ENCODE measurements at places on chromosomes 1 and 21.

GRCh38 chr1:107702946-107703571 is 261.9 kb downstream of the VAV3 start:
- DNase-seq = no peak

DNA sequence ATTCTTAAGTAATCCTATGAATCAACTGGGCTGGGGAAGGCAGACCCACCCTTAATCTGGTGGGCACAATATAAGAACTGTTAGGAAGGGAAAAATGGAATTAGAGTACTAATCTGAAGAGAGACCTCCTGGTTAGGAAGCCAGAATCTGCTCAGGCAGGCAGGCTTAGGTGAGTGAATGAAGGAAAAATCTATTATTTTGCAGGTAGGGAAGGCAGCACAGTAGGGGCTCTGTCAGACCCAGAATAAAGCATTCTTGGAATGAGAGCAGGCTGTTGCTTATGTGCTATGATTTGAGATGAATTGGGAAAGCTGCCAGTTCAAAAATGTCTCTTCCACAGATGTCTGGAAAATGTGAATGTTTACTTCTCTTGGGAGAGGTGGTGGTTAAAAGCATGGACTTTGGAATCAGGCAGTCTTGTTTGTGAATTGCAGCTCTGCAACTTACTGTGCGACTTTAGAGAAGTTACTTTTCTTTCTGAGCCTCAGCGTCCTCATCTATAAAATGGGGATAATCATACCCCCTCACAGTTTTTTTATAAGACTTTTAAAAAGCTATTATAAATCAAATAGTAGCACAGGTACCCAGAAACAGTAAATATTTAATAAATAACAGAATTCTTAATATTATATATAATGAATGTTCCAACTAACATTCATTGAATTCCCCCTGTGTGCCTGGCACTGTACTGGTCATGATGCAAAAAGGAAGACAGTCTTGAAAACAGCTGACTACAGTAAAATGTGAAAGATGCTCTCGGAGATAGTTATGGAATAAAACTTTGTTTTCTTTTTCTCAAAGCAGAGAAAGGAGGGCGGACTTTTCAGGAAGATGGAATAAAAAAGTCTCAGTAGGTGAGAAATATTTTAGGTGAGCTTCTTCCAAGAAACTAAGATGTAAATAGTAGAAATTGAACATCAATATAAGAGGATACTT is 15.3 kb upstream of the ZNF644 start:
- no peak for DNase-seq

GRCh38 chr1:212557739-212558692 is 50.5 kb upstream of the ATF3 start:
- DNase-seq = peak; percentile 52

GRCh38 chr1:12643079-12643478 is 806 bp upstream of the AADACL4 start:
- no peak for DNase-seq

DNA sequence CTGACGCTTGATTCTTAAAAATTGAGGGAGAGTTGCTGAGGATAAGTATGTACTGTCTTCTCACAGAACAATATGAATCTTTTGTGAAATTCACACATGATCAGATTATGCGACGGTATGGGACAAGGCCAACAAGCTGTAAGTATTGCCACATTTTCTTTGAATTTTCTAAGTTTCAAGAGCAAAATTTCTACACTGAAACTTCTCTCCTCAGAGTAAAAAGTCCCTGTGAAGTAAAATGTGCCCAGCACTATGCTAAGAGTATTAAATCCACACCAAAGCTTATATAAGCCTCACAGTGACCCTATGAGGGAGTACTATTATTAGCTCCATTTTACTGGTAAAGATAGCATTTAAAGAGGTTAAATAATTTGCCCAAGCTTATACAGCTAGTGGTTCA is 12.2 kb downstream of the AKIRIN1 start:
- DNase-seq = no peak

GRCh38 chr1:160724465-160725242 is 13.0 kb upstream of the CD48 start:
- no peak for DNase-seq

DNA sequence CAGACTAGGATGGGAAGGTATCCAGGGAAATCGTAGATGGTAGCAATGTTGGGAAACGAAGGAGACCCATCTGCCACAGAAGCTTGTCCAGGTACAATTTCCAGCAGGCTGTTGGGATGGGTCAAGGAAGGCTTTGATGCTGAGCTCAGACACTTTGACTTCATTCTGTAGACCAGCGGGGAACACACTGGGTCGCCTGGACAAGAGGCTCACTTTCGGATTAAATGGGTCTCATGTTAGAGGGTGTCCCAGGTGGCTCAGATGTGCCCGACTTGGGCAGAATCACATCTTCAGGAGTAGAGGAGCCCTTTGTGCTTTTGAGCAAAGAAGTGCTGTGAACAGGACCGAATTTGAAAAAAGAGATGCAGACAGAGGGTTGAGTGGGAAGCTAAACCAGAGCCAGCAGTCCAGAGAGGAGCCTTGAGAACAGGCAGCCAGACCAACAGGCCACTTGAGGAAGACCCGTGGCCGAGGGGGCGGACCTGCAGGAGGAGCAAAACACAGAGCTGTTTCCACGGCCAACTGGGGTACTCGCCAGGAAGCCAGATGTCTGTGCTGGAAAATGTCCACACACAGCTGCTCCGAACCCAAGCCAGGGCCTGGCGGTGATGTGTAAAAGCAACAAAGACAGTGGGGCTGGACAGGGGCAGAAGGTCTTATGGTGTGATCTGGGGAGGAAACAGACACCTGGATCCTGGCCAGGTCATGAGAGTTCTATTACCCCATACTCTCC is 146.9 kb downstream of the AJAP1 start:
- DNase-seq = no peak

DNA sequence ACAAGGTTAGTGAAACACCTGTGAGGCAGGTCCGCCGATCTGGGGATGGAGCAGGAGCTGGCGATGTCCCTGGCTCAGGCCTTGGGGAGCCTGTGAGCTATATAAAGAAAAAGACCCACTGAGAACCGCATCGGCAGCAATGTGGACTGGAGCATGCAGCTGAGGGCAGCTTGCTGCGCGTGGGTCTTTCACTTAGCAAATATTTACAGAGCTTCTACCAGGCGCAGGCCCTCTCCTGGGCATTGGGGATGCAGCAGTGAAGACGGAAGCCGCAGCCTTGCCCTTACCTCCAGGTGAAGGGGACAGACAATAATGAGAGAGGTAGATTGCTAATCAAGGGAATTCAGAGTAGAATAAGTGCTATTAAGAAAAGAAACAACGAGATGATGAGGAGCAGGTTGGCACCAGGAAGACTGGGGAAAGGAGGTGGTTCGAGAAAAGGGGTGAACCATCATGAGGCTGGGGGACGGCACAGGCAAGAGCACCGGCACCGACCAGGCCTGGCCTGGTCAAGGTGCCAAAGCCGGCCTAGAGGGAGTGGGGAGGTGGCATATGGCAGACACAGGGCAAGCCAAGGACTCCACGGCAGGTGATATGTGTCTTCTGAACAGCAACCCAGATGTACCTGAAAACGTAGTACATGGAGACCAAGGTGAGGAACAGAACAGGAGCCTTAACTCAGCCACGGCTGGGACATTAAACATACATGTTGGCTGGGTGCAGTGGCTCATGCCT is 60.7 kb upstream of the PAX7 start:
- DNase-seq = no peak

GRCh38 chr1:158016651-158017335 is 23.3 kb downstream of the KIRREL1 start:
- DNase-seq = peak; percentile 37

DNA sequence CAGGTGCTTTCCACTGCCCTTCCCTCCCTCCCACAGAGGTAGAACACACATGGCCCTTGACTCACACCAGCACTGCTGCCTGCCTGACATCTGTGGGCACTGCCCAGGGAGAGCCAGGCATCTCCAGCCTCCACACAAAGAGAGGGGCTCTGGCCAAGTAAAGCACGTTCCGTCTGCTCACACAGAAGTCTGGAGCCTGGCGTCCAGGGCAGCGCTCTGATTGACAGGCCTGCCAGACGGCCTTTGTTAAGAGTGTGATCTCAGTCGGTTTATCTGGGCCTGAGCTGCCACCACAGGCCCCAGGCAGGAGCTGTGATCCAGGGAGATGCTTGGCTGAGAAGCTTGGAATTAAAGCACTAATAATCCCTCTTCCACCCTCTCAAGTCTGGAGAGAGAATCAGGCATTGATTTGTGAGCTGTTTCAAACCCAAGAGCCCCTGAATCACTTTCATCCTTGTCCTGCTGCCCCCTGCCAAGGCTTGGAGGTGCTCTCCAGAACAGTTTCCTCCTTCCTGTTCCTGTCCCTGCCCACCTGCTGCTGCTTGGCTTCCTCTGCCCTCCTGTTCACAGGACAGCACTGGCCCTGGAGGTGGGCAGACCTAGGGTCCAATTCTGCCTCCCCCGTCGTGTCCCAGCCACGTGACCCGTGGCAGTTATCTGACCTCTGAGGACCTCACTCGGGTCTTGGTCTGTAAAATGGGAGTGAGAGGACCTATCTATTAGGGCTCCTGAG is 3.7 kb downstream of the DMRTB1 start:
- DNase-seq = no peak

GRCh38 chr21:36587388-36587787 is 107.5 kb upstream of the CLDN14 start:
- peak; percentile 42 for DNase-seq

- DNase-seq = no peak
These were observed 20.9 kb downstream of the UQCRHL start for GRCh38 chr1:15786581-15786980.

DNA sequence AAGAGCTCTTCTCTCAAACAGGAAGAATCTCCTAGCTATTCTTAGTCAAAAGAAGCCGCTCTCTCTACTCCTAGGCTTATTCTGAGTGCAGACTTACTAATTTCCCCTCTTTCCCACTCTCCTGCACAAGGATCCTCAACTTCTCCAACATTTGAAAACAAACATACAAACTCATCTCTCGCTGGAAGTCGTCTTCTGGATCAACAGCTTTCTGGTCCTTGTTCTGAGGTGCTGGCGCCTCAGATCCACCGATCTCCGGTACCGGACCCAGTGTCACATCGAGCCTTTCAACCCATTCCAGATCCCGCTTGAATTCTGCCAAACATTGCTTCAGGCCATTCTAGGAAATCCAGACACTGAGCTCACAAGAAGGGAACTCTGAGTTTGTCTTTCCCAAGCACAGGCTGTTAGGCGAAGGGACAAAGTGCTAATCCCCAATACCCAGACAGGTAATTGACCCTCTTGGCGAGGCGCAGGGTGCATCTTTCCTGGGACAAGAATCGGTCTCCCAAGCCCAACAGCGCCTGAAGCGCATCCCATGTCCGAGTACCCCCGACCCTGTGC is 696 bp downstream of the EBNA1BP2 start:
- DNase-seq = peak; percentile 17

- DNase-seq = peak; percentile 62
These were observed 539 bp downstream of the ANP32E start for GRCh38 chr1:150235294-150235851.

DNA sequence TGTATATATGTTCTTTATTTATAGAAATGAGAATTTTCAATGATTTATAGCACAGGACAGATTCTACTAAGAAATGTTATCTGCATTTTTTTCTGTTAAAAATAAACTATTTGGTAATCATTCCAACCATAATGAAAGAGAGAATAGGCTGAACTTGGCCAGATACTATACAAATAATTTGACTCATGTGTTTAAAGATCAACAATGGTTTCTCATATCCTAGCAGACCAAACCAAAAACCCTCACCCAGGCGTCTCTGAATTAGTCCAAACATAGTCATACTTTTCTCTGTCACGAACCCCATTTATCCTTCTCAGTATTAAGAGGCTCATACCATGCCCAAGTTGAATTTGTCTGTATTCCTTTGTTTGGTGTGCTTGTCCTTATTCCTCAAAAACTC is 40.3 kb downstream of the RPE65 start:
- DNase-seq = peak; percentile 31

GRCh38 chr1:832136-832535 is 91.6 kb upstream of the SAMD11 start:
- DNase-seq = no peak

DNA sequence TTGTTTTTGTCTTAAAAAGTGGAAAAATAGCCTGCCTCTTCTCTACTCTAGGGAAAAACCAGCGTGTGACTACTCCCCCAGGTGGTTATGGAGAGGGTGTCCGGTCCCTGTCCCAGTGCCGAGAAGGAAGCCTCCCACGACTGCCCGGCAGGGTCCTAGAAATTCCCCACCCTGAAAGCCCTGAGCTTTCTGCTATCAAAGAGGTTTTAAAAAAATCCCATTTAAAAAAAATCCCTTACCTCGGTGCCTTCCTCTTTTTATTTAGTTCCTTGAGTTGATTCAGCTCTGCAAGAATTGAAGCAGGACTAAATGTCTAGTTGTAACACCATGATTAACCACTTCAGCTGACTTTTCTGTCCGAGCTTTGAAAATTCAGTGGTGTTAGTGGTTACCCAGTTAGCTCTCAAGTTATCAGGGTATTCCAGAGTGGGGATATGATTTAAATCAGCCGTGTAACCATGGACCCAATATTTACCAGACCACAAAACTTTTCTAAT is 35.0 kb upstream of the TDRD10 start:
- DNase-seq = no peak

- DNase-seq = peak; percentile 31
These were observed 20.2 kb upstream of the TOR3A start for GRCh38 chr1:179061360-179062282.

DNA sequence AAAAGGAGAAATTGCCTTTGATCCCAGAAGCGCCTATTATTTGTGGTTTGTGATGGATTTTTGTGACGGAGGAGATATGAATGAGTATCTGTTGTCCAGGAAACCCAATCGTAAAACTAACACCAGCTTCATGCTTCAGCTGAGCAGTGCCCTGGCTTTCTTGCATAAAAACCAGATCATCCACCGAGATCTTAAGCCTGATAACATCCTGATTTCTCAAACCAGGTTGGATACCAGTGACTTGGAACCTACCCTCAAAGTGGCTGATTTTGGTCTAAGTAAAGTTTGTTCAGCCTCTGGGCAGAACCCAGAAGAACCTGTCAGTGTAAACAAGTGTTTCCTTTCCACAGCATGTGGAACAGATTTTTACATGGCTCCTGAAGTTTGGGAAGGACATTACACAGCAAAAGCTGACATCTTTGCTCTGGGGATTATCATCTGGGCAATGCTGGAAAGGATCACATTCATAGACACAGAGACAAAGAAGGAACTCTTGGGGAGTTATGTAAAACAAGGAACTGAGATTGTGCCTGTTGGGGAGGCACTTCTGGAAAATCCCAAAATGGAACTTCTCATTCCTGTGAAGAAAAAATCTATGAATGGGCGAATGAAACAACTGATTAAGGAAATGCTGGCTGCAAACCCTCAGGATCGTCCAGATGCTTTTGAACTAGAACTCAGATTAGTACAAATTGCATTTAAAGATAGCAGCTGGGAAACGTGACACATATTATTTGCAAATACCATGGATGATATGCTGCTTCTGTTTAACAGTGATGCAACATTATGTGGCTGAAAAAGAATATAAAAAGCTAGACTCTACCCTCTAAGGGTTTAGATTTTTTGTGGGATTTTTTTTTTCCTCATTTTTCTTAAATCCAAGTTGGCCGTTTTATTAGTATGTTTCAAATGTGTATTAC is 10.5 kb downstream of the PDIK1L start:
- DNase-seq = peak; percentile 43
